ENCODE measurements at places on chromosomes 2 and 18.

DNA sequence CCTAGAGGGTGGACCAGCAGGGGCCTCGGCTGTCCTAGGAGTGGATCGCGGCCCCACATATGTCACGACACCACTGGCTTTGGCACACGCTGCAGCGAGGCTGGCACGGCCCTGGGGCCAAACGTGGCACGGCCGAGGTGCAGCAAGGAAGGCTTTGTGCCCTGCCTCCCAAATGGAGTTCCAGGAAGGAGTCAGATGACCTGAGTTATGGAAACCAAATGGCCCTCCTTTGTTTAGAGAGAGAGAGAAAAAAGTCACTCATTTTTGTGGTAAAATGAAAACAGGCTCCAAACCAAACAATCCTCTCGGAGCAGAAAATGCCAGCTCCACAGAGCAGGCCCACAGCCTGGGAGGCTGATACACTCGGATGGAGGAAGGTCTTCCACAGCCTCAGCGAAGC lies 105.6 kb downstream of the ANTXR1 start:
- DNase-seq = no peak

DNA sequence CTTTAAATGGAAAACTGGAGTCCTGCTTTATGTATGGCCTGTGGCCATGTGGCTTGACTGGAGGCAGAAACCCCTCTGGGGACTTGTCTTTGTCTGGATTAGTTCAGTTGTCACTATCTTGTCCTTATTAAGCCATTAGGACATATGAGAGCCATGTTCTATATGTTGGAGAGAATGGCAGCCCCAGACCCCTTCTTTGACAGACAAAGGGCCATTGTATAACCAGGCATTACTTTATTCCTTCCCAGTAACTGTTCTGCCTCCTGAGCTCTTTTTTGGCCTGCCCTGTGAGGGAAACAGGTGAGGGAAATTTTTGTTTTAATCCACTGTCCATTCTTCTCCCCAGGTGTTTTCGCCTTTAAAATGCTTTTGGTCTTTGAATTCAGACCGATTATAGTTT lies 43.3 kb downstream of the FSHR start:
- no peak for DNase-seq

GRCh38 chr2:116269040-116269439 lies 1545.5 kb upstream of the DDX18 start:
- DNase-seq = no peak

GRCh38 chr2:106944215-106944614 lies 58.2 kb upstream of the ST6GAL2 start:
- no peak for DNase-seq

GRCh38 chr2:44974064-44974715 lies 32.7 kb downstream of the SIX3 start:
- DNase-seq = peak; percentile 74

GRCh38 chr2:141767051-141767450 lies 363.8 kb downstream of the LRP1B start:
- no peak for DNase-seq

GRCh38 chr2:174322746-174323145 lies 12.0 kb upstream of the SP9 start:
- DNase-seq = no peak

DNA sequence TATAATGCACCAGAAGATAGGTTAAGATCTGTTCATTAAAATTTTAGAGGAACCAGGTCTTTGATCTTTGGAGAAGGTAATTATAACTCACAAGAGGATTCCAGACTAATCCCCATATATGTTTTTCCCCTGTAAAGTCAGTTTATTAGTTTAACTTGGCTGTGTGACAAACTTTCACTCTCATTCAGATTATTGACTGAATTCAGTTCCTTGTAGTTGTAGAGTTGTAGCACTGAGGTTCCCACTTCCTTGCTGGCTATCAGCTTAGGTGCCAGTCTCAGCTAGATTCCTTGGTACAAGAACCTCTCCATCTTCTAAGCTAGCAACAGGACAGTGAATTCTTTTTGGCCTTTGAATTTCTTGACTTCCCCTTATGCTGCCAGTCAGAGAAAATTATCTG lies 19.1 kb downstream of the REG1A start:
- no peak for DNase-seq

GRCh38 chr2:45232818-45233217 lies 223.6 kb upstream of the SIX2 start:
- DNase-seq = no peak

GRCh38 chr2:211957799-211958198 lies 580.8 kb downstream of the ERBB4 start:
- no peak for DNase-seq

- DNase-seq = no peak
Measured at GRCh38 chr2:191500566-191500883, 177.4 kb upstream of the NABP1 start.

DNA sequence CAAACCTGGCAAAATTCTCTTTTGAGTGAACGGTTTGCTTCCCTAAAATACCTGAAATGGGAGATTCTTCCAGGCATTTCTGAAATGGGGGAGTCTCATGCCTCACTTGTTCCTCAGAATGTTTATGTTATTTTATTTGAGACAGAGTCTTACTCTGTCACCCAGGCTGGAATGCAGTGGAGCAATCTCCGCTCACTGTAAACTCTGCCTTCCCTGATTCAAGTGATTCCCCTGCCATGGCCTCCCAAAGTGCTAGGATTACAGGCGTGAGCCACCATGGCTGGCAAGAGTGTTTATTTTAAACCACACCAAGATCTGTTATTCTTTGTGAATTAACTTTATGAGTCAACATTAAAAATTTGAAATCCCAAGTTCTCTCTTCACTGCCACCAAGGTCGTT lies 6.4 kb upstream of the FHL2 start:
- DNase-seq = no peak

GRCh38 chr18:36176711-36177110 lies 10.6 kb upstream of the MOCOS start:
- no peak for DNase-seq

- DNase-seq = no peak
Measured at GRCh38 chr2:73985308-73986084, 786 bp downstream of the TET3 start.

DNA sequence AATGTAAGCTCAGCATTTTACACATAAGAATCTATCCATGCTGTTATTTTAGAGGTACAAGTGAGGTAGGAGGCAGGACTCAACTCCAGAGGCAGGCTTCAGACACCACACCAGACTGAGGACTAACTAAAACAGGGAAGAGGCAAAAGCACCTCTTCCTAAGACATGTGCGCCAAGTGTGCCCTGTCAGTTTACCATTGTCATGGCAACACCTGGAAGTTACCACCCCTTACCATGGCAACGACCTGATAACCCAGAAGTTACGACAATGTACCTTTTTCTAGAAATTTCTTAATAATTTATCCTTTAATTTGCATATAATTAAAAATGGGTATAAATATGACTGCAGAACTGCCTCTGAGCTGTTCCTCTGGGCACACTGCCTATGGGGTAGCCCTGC lies 160.1 kb downstream of the FAM124B start:
- no peak for DNase-seq

DNA sequence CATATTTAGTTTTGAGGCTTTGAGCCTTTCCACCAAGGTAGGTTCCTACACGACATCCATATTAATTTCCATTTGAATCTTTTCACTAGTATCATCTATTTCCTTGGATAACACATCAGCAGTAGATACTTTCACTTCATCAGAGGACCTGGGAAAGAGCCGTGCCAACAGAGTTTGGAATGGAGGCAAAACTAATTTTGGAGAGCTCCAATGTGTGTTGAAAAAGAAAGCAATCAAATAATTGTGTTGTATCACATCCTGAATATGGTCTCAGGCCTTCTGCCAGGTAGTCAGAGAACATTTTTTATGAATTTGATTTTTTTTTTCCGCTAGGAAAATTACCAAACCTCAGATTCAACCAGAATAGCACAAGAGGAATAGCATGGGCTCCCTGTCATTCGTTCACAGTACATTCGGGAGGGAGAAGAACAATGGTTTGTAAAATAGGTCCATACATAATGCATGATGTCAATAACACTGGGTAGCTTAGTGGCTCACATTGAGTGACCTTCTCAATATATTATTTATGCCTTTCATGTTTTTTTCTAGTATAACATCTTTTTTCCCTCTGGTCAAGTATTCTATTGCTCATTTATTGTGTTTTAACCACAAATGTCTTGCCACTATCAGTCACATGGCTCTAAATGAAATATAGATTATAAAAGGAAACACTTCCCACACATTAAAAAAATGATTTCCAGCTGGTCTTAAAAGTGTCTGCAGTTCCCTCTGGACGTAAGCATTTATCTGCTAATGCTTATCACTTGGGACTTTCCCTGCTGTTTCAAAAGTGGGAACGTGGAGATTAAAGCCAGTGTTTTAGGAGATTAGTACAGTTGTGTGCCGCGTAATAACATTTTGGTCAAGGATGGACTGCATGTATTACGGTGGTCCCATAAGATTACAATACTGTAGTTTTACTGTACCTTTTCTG lies 68.6 kb upstream of the RAPH1 start:
- no peak for DNase-seq

DNA sequence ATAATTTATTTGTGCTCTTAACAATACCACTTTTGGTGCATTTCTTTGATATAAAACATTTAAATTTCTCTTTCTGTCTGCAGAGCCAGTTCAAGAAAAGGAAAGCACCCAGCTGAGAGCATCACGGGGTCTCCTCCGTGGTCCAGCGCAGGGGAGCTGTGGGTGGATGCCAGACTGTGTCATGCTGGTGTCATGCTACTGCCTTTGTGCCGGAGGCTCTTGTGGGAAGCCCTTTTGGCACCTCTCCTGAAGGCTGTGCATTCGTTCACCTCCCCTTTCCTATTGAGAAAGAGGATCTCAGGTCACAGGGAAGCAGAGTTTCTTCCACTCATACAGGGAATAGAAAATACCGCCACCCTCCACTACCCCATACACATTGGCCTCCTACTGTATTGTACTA lies 450.4 kb downstream of the GALR1 start:
- no peak for DNase-seq

DNA sequence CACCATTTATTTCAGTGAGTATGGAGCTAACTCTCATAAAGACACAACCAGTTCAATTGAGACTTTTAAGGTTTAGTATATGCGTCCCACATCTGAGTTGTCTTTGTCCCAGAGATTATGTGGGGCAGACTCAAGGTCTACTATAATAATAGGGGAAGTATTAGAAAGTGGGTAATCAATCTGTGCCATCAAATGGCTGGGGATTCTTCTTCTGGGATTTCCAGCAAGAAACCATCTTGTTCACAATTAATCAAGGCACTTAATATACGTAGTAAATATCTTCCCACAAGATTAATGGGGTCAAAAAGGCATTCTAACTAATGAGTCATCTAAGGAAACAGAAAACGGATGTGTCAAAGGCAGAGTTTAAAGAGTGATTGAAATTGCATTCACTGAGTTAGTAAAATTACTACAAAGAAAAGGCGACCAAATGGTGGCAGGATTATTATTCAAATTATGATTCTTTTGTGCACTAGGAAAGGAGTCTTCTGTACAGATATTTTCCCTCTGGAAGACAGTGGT lies 179.8 kb upstream of the REG3G start:
- no peak for DNase-seq

DNA sequence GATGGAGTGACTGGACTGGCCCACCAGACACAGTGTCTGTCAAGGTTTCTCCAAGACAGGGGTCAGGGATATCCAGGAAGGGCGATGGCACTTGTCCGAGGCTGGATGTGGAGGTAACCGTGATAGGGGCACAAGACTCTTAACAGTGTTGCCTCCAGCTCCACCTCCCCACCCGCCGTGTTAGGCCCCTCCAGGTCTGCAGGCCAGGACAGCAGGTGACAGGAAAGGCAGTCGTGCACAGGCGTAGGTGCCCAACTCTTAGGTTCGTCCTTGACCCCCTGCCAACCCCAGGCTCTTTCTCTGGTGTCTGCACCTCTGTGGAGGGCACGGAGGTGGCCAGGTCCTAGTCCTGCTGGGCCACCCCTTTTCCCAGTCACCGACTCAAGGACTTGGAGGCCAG lies 10.1 kb downstream of the ITM2C start:
- no peak for DNase-seq

- DNase-seq = no peak
Measured at GRCh38 chr2:223054193-223054781, 2.3 kb downstream of the KCNE4 start.

GRCh38 chr2:217219164-217219520 lies 359.3 kb upstream of the TNP1 start:
- no peak for DNase-seq

DNA sequence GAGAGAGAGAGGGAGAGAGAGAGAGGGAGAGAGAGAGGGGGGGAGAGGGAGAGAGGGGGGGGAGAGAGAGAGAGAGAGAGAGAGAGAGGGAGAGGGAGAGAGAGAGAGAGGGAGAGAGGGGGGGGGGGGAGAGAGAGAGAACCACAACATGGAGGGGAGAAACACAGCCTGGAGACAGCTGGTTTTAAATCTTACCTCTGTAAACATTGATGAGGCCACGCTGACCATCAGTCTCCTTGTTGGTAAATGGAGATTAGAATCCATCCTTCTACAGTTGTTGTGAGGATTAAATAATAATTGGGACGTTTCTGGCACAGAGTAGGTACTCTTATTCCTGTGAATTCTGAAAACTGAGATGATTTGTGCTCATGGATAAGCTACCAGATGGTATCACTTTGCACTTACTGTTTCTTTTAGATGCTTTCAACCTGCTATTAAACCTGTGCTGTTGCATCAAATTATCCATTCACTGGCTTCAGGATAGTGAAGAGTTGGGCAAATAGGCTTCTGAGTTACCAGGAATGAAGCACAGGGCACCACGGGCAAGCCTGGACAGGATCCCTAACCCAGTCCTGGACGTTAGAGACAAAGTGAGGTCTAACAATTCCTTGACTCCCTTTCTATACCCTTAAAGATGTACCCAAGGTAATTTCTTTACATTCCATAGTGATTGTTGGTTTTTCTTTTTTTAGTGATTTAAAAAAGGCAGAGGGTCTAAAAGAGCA lies 318.1 kb downstream of the ZNF521 start:
- DNase-seq = no peak

GRCh38 chr2:118791483-118791882 lies 56.0 kb downstream of the EN1 start:
- DNase-seq = no peak

DNA sequence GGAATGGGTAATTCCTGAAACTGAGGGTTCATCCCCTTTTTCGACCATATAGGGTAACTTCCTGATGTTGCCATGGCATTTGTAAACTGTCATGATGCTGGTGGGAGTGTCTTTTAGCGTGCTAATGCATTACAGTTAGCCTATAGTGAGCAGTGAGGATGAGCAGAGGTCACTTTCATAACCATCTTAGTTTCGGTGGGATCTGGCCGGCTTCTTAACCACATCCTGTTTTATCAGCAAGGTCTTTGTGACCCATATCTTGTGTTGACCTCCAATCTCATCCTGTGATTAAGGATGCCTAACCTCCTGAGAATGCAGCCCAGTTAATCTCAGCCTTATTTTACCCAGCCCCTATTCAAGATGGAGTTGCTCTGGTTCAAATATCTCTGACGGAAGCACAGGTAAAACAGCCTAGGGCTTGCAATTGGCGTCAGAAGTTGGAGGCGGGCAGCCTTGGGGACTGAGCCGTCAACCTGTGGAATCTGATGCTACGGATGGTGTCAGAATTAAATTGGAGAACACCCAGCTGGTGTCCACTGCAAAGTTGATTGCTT lies 19.5 kb downstream of the RALBP1 start:
- no peak for DNase-seq

DNA sequence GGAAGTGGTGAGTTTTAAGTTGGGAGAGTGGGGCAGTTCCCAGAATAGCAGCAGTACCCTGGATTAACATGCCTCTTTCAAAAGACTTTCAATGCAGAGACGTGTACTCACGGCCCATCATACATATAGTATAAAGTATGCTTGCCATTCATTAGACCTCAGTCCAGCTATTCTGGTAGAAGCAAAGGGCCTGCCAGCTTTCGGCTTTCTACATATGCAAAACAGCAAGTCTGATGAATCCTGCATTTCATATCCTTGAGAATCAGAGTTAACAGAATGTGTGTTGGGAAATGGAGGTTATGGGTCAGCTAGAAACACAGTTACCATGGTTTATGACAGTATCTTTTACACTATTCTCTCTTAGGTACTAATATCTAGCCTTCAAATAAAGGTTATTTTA lies 27.5 kb downstream of the SATB2 start:
- DNase-seq = no peak
